Cortex of kidney (tissue), 1 donor: ENCODE measurements at places on chromosomes 1 and 21.

DNA sequence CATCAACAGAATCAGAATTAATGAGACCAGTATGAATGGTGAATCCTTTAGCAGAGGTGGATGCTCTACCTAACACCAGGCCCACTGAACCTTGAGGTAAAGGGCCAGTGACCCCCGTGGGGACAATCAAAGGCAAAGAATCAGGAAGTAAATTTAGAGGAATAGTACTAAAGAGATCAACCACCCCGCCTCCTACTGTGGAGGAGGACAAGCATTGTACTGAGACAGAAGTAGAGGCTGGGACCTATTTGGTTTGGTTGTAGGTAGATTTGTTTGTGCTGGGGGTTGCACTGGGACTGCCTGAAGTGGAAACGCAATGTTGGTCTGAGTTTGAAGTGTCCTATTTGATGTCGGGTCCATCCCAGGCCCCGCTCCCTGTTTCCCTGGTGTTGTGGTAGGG is 9.5 kb downstream of the CD48 start:
- no peak for DNase-seq

DNA sequence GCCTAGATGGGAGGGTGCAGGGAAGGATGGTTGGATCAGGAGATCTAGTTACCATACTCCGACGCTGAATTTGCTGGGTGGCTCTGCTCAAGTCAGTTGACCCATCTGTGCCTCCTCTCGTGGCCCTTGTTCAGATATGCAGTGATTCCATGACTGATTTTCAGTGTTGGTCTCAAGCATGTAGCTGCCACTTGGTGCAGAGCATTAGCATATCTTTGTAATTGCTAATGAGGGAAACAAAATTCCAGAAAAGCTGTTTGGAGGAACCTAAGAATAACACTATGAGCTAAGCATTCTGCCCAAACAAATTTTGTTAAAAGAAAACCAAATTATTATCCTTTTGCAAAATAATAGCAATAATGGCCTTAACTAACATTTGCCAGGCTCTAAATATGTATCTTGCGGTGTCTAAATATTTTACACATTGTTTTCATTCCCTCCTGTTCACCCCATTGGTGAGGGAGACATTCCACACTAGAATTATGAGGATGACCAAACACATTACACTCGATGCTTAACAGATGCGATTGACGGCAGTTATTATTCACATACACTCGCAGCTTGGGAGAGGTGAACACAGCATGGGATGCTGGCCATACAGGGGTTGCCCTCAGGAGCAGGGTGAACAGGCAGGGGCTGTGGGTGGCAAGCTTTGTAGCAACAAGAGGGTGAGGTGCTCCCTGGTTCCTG is 69.1 kb downstream of the KCNJ15 start:
- no peak for DNase-seq

- DNase-seq: no peak
Measured at GRCh38 chr21:35303085-35303484, 254.0 kb upstream of the RUNX1 start.

DNA sequence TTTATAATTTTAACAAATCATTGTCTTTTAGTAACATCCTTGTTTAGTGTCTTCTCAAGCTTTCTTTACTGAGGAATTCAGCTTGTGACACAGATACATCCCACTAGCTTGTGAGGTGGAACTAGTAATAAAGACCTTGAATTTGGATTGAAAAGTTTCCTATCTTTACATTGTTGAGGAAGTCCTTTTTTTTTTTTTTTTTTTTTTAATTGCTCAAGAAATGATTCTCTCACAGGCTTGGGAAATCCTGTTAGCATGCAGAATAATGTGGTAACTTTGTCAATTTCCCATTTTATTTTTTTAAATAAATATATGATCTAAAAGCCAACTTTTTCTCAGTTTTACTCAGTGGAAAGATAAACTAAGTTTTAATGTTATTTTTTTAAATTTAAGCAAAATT is 15.8 kb downstream of the DENND2D start:
- no peak for DNase-seq

GRCh38 chr21:33964706-33965325 is 49.2 kb upstream of the ATP5PO start:
- no peak for DNase-seq

DNA sequence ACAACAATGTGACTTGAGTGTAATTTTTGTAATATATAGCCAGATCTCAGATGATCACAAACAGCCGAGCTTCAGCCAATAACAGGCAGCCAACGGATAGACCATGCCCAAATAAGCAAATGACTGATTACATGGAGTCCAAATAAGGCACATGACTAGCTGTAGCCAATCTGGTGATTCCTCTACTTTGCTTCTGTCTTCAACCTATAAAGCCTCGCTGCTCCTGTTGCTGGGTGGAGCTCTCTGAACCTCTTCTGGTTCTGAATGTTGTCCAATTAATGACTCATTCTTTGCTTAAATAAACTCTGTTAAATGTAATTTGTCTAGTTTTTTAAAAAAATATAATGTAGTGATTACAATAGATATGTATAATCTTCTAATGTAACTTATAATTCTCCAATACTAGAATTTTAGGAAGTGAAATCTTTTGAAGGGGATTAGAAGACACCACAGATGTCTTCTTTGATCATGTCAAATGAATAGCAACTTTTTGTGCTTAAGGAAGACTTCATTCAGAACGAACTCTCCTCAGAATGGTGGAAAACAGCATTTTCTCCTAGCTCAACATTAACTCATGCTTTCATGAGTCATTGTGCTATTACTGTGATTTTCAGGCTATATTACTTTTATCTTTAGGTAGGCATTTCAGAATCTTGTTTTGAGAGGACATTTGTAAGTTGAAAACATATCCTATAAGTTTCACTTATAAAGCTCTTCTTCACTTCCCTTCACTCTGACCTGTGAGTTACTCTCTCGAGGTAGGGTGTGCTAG is 857.8 kb upstream of the B3GALT2 start:
- DNase-seq: no peak

DNA sequence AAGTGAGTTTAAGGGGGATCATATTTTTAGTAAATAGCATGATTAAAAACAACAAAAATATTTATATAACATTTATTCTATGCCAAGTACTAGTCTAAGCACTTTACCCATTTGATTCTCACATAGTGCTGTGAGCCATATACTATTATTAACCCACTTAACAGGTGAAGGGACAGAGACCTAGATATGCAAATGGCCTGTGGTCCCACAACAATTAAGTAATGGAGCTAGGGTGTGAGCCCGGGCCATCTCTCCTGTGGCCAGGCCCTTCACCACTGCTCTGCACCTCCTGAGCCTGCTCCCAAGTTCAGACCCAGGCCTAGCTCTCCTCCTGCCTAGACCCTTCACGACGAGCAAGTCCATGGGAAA is 537 bp downstream of the ASCL5 start:
- DNase-seq: no peak

DNA sequence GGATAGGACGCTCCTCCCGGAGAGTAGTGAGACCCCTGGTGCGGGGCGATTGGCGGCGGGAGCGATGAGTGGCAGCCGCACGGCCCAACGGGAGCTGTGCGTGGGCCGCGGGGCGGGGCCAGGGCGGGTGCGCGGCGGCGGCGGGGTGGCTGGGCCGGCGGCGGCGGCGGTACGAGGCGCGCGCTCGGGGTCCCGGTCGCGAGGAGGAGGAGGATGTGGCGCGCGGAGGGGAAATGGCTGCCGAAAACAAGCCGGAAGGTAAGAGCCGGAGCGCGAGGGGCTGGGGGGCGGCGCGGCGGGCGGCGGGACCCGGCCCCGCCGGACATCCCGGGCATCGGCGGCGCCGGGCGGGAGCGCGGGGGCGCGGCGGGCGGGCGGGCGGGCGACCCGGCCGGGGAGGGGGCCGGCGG is at the start of gene CAMTA1:
CAMTA1 (plus strand) TSS at position 137 of the 410 bp plus-strand sequence; CDS start at position 214, 77 bp downstream.
- peak; percentile 83 for DNase-seq

DNA sequence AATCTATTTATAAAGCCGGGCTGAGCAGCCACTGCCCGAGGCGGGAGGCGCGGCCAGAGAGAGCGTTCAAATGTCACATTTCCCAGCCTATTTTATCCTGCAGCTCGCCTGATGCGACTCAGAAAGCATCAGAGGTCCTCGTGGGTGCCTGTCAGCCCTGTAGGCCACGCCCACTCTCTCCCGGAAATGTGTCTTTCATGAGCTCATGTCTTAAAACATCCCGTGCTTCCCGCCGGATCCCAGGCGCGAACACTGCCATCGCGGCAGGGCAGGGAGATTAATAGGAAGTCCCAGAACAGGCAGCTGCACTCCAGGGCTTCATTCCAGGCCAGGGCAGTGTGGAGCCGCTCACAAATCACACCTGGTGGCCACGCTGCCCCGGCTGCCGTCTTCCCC is 117.5 kb downstream of the PRDM16 start:
- DNase-seq: no peak

DNA sequence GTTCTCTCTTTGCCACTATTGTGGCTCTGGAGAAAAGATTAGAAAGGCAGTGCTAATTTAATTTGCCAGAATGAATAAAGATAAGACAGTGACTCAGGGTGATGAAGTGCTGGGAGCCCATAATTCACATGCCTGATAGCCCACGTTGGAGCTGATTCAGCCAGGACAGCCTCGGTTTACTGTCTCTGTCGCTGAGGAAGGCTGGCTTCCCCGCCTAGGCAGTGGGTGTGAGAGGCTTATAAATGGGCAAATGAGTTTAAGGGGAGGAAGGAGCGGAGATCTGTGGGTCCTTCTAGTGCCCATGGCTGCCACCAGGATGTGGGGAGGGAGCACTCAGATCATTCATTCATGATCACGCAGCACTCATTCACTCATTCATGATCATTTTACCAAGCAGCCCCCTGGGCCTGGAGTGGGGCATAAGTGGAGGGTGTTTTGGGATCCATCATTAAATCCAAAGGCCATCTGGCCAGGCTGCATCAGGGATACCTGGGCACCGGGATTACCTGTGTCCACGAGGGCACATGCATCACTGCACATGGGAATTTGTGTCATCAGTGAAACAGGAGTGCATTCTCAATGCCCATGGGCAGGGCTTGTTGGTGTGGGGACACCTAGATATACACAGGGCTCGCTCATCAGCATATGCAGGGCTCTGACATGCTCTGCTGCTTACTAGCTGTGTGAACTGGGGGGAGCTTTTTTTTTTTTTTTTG is 315.4 kb downstream of the MATN1 start:
- DNase-seq: no peak

DNA sequence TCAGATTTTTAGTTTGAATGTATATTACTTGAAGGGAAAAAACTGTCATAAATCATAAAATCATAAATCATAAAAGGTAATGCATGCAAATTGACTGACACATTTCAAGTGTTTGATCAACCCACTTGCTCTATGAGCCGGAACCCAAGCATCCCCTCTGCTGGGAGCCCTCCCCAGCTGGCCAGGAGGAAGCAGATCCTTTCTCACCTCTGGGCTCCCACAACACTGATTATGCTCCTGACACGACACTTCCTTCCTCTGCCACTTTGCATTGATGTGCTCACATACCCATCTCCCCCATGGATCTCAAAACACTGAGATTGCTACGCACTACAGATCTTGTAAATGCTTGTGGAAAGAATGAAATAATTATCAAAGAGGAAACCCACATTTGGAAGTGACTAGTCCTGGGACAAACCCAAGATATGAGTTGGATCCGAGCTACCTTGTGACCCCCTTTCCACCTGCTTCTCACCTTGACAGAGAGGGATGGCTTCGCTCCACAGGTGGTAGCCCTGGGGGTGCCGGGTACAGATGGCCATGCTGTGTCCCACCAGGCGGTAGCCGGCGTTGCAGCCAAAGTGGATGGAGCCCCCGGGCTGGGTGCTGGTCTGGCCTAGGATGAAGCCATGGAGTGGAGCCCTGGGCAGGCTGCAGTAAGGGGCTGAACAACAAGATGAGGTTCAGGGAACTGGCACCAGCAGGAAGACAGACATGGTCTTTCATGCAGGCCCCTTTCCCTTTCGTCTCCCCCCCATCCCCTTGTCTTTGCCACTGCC is 104.6 kb downstream of the ZSCAN20 start:
- DNase-seq: no peak

DNA sequence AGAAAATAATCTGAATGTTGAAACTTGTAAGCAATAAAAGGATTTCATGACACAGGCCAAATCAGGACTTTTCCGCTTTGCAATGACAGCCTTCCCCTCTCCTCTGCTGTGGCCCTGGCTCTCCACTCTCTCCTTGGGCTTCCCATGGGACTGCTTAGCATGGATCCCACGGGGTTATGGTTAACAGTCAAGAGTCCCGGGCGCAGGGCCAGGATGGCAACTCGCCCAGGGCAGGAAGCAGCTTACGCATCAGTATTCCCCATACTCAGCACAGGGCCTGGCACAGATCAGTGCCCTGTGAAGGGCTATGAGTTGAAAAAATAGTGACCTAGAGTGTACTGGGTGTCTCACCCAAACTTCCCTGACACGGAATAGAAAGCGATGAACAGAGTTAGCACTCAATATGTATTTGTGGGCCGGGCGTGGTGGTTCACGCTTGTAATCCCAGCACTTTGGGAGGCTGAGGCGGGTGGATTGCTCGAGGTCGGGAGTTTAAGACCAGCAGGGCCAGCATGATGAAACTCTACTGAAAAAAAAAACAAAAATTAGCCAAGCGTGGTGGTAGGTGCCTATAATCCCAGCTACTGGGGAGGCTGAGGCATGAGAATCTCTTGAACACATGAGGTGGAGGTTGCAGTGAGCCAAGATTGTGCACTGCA is 29.1 kb upstream of the GRHL3 start:
- DNase-seq: no peak

DNA sequence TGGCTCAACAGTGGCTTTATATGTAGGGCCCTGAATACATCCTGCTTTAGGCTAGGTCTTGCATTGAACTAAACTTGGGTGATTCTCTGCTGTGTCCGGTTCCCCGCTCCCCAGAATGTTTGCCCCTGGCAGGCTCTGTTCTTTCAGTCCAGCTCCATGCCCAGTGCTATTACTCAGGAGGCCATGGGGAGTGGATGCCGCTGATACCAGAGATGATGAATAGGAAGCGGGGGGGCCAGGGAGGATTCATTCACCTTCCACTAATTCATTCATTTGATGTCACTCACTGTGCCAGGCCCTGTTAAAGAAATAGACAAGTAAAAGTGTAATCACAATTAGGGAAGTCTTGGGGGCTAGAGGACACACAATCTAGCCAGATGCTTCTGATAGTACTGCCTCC is 83.8 kb downstream of the TMEM53 start:
- DNase-seq: no peak

DNA sequence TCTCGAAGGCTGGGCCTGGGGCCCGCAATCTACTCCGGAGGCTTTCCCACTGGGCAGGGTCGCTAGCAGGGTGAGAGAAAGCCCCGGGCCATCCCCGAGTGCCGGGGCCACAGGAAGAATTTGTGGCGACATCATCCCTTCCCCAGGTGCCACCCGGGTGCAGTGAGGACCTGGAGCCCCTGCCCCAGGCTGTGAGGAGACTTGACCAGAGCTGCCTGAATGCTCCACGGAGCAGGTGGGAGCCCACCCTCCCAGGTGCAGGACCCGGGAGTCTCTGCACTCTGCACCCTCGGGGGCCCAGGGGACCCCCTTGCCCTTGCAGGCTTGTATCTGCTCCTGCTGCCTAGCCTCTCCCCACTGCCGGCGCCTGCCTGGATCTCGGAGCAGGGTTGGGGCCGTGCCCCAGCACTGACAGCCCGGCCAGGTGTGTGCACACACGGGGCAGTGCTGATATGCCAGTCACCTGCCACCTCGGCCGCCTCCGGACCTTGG is 67.5 kb upstream of the RGS7 start:
- DNase-seq: no peak

GRCh38 chr1:2356911-2357845 is 34.2 kb downstream of the MORN1 start:
- DNase-seq: no peak

- no peak for DNase-seq
Measured at GRCh38 chr1:98766255-98766654, 104.7 kb downstream of the SNX7 start.
